ENCODE measurements at places on chromosomes 5 and 9. TPM values are rescaled to one million over a fixed set of nuclear protein-coding genes. Genes with fewer than 3 reads are reported as not detected.
A peak's percentile ranks its signal among the peaks of the same experiment; 100 is the strongest.

- H3K4me3 ChIP-seq, result no peak overlapping the region
- H3K36me3 ChIP-seq, result no peaks in the 10 kb centered on the region
- no peaks in the 10 kb centered on the region for H3K4me1 ChIP-seq
- no peaks in the 10 kb centered on the region for H3K27me3 ChIP-seq
Observed at GRCh38 chr5:164256351-164256750, 750.9 kb downstream of the MAT2B start.

Gene PRR7
- total RNA-seq, result 27.9 TPM

Gene ITGA2
- total RNA-seq, result 0.11 TPM

DNA sequence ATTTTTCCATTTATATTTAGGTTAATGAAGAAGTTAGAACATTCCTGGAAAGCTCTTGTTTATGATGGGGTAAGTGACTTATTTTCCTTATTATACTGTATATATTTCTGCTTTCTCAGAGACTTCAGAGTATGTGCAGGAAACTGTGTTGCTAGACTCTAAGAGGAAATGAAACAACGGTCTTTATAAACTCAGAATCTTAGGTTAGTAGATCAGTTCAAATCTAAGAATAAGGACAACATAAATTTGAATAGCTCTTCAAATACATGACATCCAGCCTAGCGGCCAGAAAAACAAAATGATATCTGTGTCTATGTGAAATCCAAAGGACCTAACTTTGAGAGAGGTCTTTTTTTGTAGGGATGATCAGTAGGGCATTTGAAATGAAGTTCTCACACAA is 94.3 kb downstream of the PRKACG start:
- H3K27ac ChIP-seq, result no peak overlapping the region
- no peaks in the 10 kb centered on the region for H3K4me1 ChIP-seq
- no peak for DNase-seq
- no peaks in the 10 kb centered on the region for H3K27me3 ChIP-seq
- no peaks in the 10 kb centered on the region for H3K36me3 ChIP-seq
- H3K4me3 ChIP-seq, result no peak overlapping the region

- H3K4me1 ChIP-seq, result no peaks in the 10 kb centered on the region
- no peak for DNase-seq
- no peaks in the 10 kb centered on the region for H3K27me3 ChIP-seq
- H3K36me3 ChIP-seq, result peaks cover 37% of the 10 kb centered on the region
Observed at GRCh38 chr5:131649161-131649560, 14.1 kb upstream of the RAPGEF6 start.

DNA sequence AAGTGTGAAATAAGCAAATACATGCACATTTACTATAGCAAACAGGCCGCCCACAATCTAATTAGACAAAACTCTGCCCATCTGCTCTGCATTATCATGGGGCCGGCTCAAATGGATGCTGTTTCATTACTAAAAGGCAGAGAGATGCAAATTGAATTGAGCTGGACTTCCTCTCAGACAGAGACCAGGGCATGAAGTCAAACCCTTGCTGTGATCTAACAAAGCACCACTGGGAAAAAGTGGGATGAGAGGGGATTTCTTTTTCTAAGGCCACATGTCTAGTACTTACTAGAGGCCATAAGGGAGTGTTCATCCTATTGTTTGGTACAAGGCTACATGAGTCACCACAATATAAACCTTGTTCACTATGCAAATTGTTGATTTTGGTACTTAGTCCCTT is 614.7 kb downstream of the ISL1 start:
- no peaks in the 10 kb centered on the region for H3K27me3 ChIP-seq
- DNase-seq, result no peak
- no peak overlapping the region for H3K27ac ChIP-seq
- no peaks in the 10 kb centered on the region for H3K36me3 ChIP-seq

GRCh38 chr5:39941416-39941815 is 516.6 kb upstream of the DAB2 start:
- H3K27me3 ChIP-seq, result no peaks in the 10 kb centered on the region
- H3K27ac ChIP-seq, result no peak overlapping the region
- no peak overlapping the region for H3K4me3 ChIP-seq
- H3K36me3 ChIP-seq, result no peaks in the 10 kb centered on the region
- no peak for DNase-seq

DNA sequence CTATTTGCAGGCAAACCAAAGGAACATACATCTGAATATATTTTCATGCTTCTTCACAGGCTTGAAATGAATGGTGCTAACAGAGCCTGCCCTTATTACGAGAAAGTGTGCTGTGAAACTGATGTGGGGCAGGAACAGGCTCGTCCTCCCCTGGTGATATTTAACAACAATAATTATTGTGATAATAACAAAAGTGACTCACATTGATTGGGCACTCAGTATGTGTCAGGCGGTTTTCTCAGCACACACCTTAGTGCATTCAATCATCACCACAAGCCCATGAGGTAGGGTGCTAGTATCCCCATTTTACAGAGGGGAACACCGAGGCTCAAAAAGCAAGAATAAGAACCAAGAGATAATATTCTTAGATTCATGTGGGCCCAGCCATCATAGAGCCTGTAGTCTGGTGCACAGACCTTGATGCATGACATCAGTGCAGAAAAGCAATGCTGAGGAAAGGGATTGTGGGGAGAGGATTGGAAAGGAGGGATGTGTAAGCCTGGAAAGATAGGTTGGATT is 18.1 kb upstream of the BOD1 start:
- DNase-seq, result no peak
- no peaks in the 10 kb centered on the region for H3K27me3 ChIP-seq
- H3K4me3 ChIP-seq, result no peak overlapping the region
- no peaks in the 10 kb centered on the region for H3K36me3 ChIP-seq
- no peaks in the 10 kb centered on the region for H3K4me1 ChIP-seq
- no peak overlapping the region for H3K27ac ChIP-seq

Gene ANKRD33B
- total RNA-seq, result 3.9 TPM

- no peaks in the 10 kb centered on the region for H3K4me1 ChIP-seq
- no peaks in the 10 kb centered on the region for H3K36me3 ChIP-seq
- H3K27ac ChIP-seq, result no peak overlapping the region
- no peak for DNase-seq
- H3K27me3 ChIP-seq, result no peaks in the 10 kb centered on the region
Observed at GRCh38 chr5:124537107-124537506, 209.3 kb downstream of the ZNF608 start.

DNA sequence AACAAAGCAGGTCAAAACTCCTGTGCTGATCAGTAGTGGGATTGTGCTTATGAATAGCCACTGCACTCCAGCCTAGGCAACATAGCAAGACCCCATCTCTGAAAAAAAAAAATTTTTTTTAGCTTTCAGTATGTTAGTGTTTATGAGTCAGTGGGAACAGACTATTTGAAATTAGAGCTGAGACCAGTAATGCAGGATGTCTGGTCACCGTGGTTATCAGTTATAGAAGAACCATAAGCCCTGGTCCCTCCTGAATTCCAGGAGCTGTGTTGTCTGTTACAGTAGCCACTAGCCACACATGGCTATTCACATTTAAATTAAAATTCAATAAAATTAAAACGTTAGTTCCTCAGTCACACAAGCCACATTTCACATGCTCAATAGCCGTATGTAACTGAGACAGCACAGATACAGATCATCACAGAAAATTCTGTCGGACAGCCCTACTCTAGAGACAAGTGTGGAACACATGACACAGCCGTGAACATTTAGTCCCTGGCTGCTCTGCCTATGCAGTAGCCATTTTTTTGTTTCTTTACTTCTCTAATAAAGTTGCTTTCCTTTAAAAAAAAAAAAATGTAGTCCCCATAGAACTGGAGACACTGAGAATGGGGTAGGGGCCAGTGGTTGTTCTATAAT is 96.1 kb upstream of the SAP30L start:
- no peaks in the 10 kb centered on the region for H3K27me3 ChIP-seq
- no peak overlapping the region for H3K4me3 ChIP-seq
- no peaks in the 10 kb centered on the region for H3K36me3 ChIP-seq
- peaks cover 2% of the 10 kb centered on the region for H3K4me1 ChIP-seq
- no peak overlapping the region for H3K27ac ChIP-seq

DNA sequence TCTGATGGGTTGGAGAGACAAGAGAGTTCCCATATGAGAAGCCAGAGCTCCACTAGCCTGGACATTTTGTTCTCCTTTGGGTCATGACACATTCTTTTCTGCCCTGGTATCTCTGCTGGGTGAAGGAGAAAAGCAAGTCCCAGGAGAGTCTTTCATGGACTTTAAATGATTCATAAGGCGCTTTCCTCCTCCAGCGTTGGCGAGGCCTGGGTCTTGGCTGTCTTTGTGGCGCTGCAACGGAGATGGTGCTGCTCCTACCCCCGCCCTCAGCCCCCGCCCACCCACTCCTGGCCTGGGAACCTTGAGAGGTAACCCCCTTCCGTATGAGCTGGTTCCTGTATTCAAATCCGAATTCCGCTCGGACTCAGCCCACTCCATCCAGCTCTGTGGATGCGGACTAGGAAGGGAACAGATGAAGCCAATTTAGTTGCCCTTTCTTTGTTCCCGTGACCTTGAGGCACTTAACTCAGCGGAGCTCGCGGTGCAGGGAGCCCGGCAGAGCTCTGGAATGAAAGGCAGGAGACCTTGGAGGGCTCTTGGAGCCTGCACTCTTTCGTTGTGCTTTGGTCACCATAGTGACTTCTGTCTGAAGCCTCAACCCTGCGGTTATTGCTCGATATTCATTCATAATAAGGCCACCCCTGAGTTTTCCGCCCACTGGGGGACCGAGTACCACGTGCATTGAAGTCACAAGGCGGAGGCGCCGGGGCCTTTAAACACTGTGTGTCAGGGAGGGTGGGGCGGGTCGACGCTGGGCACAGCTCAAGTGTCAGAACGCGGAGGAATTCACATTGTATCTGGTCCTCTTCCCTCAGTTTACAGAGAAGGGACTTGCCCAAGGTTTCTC is 14.0 kb upstream of the PWWP2A start:
- H3K4me3 ChIP-seq, result no peak overlapping the region
- no peaks in the 10 kb centered on the region for H3K27me3 ChIP-seq
- DNase-seq, result no peak
- H3K36me3 ChIP-seq, result no peaks in the 10 kb centered on the region

Gene THBS4
- 0.48 TPM for total RNA-seq

- H3K4me3 ChIP-seq, result peak overlapping the region; percentile 94
- H3K27ac ChIP-seq, result peak overlapping the region; percentile 96
- no peaks in the 10 kb centered on the region for H3K36me3 ChIP-seq
- peaks cover 60% of the 10 kb centered on the region for H3K4me1 ChIP-seq
- DNase-seq, result peak; percentile 92
Observed at GRCh38 chr5:76404223-76405211, 1.4 kb downstream of the IQGAP2 start.

Gene FIBCD1
- total RNA-seq, result not detected

DNA sequence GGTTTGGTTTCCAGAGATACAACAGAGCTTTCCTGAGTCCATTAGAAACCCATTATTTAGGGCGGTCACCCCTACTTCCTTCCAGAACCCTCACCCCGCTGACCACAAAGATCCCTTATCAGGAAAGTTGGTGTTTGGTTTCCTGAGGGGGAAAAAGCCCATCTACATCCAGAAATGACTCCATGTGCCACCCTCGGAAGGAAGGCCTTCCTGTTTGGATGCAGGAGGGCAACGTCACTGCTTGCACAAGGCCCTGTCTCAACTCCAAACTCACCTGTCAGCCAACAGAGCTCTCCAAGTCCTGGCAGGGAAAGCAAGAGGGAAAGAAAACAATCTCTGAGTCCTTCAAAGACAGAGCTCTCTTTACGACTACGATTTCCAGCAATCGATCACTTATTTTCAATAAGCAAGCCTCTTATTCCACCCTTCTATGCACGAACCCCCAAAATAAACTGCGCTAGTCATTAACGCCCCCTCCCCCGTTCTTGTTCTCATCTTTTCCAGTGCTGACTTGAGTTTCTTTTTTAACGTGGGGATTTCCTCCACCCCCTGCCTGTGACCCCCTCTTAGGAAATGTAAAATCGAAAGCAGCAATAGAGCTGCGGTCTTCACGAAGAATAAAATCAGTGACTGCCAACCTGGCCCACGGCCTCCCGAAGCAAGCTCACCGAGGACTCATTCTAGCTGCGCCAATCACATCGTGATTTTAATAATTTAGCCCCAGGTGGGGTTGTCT is 35.7 kb upstream of the NTNG2 start:
- no peaks in the 10 kb centered on the region for H3K4me1 ChIP-seq
- H3K4me3 ChIP-seq, result no peak overlapping the region
- peaks cover 10% of the 10 kb centered on the region for H3K27me3 ChIP-seq
- H3K36me3 ChIP-seq, result no peaks in the 10 kb centered on the region
- H3K27ac ChIP-seq, result no peak overlapping the region
- no peak for DNase-seq

- H3K4me1 ChIP-seq, result no peaks in the 10 kb centered on the region
- no peak overlapping the region for H3K4me3 ChIP-seq
- no peaks in the 10 kb centered on the region for H3K27me3 ChIP-seq
- DNase-seq, result no peak
Observed at GRCh38 chr5:57470339-57470738, 12.3 kb downstream of the ACTBL2 start.

Gene BOD1
- 16.6 TPM for total RNA-seq

DNA sequence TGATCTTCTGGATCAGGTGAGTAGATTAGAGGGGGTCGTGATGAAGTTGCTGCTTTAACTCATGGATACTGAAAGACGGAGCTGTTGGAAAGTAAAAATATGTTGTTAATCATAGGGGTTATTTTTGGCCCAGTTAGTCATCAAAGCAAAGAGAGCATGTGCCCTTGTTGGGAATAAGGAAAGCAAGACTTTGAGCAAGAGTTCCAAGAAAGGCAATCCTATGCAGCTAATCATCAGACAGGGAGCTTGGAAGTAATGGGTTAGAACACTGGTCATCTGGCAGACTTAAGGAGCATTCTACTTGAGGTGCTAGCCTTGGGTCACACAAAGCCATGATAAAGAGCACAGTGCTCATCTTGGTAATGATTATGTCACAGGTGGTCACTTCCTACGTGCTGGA is 18.3 kb downstream of the ASPN start:
- DNase-seq, result no peak
- H3K4me1 ChIP-seq, result no peaks in the 10 kb centered on the region
- H3K27me3 ChIP-seq, result no peaks in the 10 kb centered on the region
- no peaks in the 10 kb centered on the region for H3K36me3 ChIP-seq
- no peak overlapping the region for H3K4me3 ChIP-seq
